Esophagus muscularis mucosa (tissue), 4 donors: ENCODE measurements at places on chromosomes 1 and 21. TPM values are rescaled to one million over a fixed set of nuclear protein-coding genes. Genes with fewer than 3 reads are reported as not detected.
A peak's percentile ranks its signal among the peaks of the same experiment; 100 is the strongest.

DNA sequence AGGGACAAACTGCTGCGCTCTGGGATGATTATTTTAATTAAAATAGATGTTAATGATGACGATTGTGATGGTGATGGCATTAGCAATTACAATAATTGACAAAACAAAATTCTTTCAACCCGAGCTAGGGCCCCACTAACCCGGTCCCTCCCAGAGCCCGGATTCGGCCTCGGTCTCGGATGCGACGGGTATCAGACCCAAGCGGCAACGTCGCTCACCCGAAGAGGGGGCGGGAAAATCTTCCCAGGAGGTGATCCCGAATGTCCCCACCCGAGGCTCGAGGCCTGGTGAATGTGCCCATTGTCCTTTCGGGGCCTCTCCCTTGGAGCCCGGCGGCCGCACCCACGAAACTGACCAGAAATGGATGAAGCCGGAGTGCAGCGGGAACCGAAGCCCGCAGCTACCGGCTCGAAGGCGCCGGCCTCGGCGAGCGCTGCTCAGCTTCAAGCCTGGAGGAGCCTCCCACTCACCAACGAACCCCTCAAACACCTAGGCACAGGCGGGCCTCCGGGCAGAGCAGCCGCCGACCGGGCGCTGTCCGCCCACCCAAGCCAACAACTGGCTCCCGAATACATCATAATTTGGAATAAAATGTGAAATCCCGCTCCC is 1.2 kb downstream of the TAL1 start:
- no peak for DNase-seq

DNA sequence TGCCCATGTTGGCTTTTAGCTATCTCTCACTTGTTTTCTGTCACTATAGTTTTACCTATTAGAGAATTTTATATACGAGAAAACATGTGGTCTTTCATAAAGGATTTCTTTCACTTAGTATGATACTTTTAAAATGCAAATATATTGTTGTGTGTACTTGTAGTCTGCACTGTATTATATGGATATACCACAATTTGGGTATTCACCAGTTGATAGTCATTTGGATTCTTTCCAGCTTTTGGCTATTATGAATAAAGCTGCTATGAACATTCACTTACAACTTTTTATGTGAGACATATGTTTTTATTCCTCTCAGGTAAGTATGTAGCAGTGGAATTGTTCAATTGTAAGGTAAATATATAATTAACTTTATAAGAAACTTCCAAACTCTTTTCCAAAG is 441.5 kb downstream of the GPATCH2 start:
- no peak for DNase-seq

The TMCC2 gene
- total RNA-seq: 5.8 TPM

DNA sequence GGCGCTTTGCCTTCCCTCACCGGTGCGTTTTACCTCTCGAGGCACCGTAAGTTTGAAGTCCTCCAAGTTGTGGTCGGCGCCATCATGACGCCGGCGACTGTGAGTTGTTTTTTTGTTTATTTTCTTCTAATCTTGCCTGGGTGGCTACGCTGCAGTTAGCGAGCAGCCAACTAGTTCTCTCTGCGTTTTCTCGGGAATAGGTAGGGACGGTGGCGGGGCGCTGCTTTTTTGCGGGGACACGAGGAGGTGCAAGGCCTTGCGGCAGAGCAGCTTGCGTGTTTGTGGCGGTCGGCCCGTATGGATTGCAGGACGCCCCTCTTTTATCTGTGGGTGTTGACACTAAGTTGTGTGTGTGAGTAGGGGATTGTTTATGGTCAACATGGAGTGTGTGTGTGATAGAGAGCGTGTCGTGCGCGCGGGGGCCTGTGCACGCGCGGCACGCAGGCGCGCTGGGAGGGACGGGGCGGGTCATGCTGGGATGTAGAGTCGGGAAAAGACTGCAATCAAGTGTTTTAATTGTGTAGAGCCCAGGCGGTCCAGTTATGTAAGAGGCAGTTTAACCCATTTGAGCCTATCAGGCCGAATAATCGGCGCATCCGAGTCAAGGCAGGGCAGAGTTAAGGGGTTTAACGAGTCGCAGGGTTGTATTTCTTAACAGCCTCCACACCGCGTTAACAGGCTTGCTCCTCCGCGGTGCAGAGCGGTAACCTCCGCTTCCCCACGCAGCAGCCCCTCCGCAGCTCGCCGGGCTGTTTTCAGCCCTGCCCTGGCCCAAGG is 1.2 kb upstream of the NEGR1 start:
- DNase-seq: peak; percentile 93

The GBP6 gene
- not detected for total RNA-seq

- DNase-seq: no peak
These were observed 7.7 kb downstream of the ANKRD35 start for GRCh38 chr1:145877923-145878486.

- no peak for DNase-seq
These were observed 2.2 kb downstream of the IER5 start for GRCh38 chr1:181090641-181091126.
